Aorta (tissue), 5 donors: ENCODE measurements at places on chromosomes 4 and X. TPM values are rescaled to one million over a fixed set of nuclear protein-coding genes. Genes with fewer than 3 reads are reported as not detected.

DNA sequence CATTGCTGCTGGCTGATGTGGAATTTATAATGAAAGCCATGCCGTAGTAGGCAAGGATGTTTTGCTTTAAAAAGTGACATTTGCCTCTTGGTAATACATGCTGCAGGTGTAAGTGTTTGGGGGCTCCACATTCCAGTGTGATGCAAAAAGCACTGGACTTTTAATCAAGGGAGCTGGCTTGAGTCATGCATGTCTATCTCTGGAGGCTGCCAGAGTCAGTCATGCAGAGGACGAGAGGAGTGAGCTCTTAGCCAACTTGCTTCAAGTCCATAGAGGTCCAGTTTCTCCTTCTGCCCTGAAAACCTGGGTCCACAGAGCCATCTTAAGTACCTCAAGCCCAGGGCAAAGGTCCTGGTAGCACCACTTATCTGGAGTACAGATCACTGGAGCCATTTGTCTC lies 11.6 kb upstream of the CXCL13 start:
- no peak for DNase-seq

- DNase-seq, result no peak
Observed at GRCh38 chrX:11967986-11968869, 170.0 kb upstream of the FRMPD4 start.

DNA sequence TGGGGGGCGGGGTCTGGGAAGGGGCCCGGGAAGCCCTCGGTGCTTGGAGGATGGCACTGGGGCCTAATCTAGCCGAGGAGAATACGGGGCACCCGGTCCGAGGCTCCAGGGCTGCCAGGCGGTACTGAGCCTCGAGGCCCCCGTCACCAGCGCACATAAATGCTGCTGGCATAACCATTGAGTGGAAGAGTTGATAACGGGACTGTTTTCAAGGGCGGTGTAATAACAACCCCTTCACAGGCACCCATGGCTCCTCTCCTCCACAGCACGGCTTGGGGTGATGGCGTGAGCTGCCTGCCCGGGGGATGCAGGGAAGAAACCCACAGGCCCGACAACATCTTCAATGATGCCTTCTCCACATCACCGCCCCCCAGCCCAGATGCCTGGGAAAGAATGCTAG lies 130.7 kb downstream of the FAM53A start:
- no peak for DNase-seq

DNA sequence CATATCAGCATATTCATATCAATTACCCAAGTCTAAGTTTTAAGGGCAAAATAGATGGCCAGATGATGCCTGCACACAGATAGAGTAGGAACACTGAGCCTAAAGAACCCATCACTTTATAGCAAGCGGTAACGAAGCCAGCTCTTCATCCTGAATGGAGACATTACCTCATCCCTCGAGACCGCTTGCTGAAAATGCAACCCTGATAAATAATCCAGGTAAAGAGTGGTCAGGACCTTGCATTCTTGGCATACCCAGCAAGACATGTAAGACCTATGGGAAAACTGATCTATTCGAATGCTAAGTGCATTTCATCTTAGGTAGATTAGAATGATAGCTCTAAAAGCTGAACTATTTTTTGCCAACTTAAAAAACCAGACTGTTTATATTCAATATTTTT lies 25.3 kb downstream of the DCHS2 start:
- DNase-seq, result no peak

The CCNG2 gene
- 57.5 TPM for total RNA-seq
